8988T (cell line): ENCODE measurements at places on chromosomes 13 and 19.

DNA sequence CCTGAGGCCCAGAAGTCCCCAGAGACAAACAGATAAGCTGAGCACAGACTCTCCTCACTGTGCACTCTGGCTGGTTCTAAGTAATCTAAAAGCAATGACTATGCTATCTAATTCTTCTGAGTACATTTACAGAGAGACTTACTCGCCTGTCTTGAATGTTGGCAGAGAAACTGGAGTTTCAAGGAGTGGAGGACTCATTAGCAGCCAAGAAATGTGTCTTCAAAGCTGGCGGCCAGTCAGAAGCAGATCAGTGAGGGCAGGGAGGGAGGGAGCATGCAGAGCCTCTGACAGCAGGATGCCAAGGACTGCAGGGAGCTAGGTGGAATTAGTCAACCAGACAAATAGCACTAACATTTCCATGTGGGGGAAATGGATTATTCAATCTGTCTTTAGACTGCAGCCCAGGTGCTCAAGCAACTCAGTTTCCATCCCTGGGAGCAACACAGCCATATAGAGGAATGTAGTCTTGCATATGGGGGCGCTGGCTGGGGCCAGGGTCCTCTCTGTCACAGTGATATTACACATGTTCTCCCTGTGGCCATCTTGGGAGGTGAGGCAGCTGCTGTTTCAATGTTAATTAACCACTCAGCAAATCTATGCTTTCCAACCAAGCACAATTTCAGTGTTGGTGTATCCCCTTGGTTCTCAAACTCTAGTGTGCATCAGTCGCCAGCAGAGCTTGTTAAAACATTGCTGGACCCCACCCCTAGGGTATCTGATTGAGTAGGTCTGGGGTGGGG is 97.9 kb downstream of the CCNA1 start:
- no peak for DNase-seq

- DNase-seq: no peak
These were observed 482.3 kb upstream of the ZNF507 start for GRCh38 chr19:31863122-31863521.

DNA sequence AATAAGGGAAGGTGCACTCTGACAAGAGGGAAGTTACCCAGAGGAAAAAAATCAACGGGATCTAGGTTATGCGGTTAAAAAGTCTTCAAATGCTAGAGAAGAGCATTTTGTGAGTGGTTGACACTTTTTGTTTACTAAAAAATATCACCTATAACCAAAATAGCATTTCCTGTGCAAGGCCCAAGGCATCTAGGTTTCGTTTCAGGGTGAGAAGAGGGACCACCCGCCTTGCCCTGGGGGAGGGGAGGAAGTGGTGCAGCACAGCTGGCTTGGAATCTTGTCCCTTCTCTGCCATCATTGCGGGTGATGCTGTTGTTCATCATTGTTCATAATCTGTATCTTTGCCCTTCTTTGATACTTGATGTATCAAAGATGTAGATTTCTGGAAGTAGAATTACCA is 80.6 kb downstream of the NUFIP1 start:
- DNase-seq: no peak

DNA sequence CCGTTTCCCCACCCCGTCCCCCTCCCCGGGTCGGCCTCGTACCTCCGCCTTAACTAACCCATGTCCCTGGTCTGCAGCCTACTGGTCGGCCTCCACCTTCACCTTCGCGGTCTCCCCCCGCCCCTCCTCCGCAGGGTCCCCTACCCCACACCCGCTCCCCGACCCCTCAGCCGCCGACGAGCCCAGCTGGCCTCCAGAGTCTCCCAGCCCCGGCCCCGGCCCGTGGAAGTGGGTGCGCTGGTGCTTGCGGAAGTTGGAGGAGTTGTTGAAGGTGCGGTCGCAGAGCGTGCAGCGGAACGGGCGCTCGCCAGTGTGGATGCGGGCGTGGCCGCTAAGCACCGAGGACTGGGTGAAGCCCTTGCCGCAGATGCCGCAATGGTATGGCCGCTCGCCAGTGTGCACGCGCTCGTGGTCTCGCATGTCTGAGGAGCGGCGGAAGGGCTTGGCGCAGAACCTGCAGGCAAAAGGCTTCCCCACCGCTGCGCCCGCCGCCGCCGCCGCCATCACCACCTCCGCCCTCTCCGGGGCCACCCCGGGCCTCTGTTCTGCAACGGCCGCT is 2.6 kb downstream of the ZNF784 start:
- no peak for DNase-seq

DNA sequence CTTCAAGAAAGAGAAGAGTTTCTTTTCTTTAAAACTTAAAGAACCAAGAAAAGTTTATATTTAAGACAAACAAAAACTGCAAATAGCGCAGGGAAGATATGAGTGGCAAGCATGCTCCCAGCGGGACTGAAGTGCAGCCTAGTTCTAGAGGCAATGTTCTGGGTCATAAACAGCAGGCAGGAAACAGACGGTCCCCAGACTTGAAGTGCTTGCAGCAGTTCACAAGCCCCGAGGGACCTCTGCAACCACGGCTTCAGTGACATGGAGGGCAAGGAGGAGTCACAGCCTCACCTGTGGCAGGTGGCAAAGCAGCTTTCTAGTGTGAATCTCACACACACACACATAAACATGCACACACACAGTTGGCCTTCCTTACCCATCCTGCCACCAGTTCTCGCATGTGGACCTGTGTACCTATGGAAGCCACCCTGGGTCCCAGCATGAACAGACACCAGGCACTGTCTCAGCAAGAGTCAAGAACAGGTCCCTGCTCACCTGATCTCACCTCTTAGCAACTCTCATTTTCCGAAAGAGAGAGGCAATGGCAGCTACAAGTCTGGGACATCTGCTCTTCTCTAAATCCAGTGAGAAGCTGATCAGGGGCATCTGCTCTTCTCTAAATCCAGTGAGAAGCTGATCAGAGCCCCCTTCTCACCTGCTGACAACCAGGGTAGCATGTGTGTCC is 162.0 kb downstream of the EFNB2 start:
- DNase-seq: no peak
